Muscle of arm (tissue), 14 donors: ENCODE measurements at places on chromosomes 2 and 18. TPM values are rescaled to one million over a fixed set of nuclear protein-coding genes. Genes with fewer than 3 reads are reported as not detected.
A peak's percentile ranks its signal among the peaks of the same experiment; 100 is the strongest.

GRCh38 chr2:173990970-173991819 is 26.0 kb upstream of the SP3 start:
- DNase-seq: peak; percentile 92

- no peak for DNase-seq
These were observed 133.6 kb downstream of the PRPF40A start for GRCh38 chr2:152583512-152584229.

DNA sequence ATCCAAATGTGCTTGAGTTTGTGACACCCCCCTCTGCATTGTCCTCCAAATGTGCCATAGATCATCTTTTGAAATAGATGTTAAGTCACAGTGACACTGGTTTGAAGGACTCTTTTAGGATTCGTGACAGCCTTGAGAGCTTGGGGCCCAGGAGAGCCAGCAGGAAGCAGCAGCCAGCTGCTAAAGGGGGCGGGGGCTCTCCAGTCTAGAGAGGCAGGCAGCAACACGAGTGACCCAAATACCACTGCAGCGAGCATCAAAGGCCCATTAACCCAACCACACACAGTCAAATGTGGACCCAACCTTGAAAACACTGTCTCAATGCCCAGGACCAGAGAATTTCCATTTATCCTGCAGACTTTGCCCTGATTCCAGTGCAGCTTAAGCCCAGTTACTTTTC is 75.6 kb downstream of the ZBTB7C start:
- no peak for DNase-seq

GRCh38 chr2:185375731-185376130 is 362.9 kb upstream of the FSIP2 start:
- DNase-seq: no peak

The TEX44 gene
- polyA plus RNA-seq: not detected

GRCh38 chr2:46187112-46187618 is 110.0 kb upstream of the EPAS1 start:
- DNase-seq: no peak

DNA sequence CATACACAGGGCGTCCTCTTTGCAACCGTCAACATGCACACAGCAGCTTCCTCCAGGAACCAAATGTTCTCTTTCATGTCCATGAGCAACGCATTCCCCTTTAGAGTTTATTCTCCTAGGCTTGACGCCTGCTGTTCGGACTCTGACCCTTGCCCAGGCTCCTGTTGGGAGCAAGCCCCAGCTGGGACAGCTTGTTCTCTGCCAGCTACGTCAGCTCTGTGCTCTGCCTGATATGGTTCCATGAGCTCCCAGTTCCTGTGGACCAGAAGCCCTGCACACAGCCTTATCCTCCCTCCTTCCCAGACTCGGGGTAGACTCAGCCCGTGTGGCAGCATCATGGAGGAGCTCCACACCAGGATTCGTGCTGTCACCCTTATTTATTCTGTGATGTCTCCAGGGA is 253.1 kb upstream of the PXDN start:
- DNase-seq: no peak

DNA sequence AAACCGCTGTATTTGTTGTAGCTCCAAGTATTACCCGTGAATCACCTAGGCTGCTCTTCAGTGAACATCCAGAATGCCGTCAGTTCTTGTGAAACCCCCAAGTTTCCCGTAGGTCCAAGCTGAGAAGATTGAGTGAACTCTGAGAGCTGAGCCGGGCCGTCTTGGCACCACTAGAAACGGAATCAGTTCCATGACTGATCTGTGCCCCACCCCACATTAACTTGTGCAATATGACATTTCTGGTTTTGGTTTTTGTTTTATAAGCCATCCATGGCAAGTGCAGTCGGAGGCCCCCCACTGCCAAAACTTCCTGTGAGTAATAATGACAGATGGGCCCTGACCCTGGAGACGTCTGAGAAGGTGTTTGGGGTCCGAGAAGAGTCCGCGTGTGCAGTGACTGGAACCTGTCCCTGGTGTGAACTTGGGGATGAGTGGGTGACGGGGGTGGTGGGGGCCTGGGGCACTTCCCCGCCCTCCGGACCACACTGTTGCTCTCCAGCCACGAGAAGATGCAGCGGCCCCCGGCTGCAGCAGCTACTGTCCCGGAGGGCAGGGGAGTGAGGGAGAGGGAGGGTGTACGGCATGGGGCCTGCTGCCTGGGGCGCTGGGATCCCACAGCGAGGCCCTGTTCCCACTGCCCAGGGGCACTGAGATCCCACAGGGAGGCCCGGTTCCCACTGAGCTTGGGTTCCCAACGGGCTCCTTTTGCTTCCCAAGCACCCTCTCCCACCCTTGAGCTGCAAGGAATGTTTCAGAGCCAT is 26.5 kb downstream of the NFATC1 start:
- DNase-seq: no peak

DNA sequence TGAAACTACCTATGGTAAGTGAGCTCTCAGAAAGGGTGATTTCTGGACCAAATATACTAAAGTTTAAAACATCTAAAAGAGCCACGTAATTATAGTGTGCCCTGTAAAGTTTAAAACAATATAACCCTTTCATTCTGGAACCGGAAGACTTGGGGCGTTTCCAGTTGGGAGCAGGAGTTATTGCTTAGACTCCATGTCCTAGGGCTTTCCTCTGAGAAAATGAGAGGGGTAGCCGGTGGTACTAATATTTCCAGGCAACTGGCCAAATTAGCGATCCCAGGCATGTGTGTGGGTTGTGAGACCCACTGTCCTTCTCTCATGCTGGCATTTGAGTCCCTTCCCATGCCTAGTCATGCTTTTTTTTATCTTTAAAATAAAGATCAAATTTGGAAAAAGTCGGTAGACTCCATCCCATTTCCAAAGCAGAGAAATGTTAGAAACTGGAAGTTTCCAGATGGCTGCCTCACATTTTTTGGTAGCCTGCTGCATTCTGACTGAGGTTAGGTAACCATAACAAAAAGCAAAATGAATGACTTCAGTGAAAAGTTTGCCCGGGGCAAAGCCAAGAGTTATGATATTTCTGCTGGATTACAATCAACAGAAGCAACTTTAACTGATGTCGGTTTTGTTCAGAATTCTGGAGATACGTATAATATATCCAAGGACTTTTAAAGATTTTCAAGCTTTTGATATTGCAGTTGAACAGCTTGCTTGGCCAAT is 227.4 kb downstream of the SS18 start:
- DNase-seq: no peak

- no peak for DNase-seq
These were observed 319.9 kb downstream of the NBAS start for GRCh38 chr2:15241201-15241600.
